Prostate gland (tissue), 2 donors: ENCODE measurements at places on chromosomes 4 and X. TPM values are rescaled to one million over a fixed set of nuclear protein-coding genes. Genes with fewer than 3 reads are reported as not detected.
A peak's percentile ranks its signal among the peaks of the same experiment; 100 is the strongest.

DNA sequence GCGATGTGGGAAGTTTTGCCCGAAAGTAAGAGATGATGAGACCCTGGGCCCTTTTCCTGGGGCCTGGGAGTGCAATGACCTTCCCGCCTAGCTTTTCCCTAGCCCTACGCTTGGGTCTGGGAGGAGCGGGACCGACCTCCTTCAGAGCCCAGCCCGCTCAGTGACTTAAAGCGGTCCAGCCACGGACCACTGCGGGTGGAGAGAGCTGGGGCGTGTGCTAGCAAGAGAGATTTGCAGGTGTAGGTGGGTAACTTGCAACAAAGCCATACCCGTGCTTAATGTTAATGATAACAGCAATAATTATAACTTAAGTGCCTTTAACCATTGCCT is 503 bp upstream of the PDE5A start:
- DNase-seq, result no peak

The SSX2B gene
- total RNA-seq, result not detected

The HSFX2 gene
- not detected for total RNA-seq

The BMPR1B gene
- 59.8 TPM for total RNA-seq

The ADH6 gene
- not detected for total RNA-seq

GRCh38 chr4:94957030-94957429 is 199.3 kb downstream of the BMPR1B start:
- no peak for DNase-seq

- DNase-seq, result no peak
Observed at GRCh38 chr4:32429151-32429550, 1709.0 kb downstream of the PCDH7 start.

DNA sequence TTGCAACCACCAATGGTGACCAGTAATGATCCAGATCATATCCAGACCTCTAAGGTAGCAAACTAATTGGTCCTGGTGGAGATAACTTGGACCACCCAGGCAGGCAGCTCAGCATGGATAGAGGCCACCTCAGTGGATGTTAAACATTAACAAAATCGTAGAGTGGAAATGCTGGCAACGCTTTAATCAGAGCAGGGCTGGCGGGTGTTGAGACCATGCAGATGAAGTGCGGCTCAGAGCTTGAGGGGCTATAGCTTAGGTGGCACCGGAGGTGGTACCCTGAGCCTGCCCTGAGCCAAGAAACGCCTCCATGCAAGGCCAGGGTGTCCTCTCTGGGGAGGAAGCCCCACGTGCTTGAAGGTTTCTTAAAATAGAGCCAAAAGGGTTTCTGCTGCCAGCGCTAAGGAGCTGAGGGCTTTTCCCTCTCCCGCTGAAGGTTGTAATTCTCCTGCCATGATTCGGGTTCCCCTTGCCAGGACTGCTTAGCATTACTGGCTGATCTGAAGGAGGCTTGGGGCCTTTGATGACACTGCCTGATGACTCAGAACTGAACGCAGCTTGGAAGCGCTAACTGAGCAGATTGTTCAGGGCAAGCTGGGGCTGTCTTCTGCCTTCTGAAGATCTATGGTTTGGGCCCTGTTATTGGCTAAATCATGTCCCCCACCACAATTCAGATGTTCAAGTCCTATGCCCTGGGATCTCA is 177.8 kb upstream of the ATP6AP2 start:
- peak; percentile 14 for DNase-seq
